ENCODE measurements at places on chromosomes 2 and 18.
A peak's percentile ranks its signal among the peaks of the same experiment; 100 is the strongest.

DNA sequence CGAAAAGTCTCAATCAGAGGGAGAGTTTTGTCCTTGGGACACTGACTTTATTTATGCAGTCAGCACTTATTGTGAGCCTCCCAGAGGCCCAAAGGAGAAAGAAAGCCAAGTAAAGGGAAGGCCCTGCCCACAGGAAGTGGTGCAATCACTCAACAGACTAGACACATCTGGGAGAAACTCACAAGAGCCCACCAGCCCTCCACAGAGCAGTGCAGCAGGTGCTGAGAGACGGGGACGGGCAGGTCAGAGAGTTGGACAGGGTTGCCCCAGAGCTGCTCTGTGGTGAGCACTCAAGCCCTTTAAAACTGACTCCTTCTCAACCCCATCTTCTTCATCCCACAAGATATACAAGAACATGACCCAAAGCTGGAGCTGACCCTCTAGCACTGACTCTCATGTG is 96.0 kb downstream of the TFCP2L1 start:
- DNase-seq = no peak

GRCh38 chr2:97870396-97870843 is 125.3 kb downstream of the TMEM131 start:
- DNase-seq = no peak

GRCh38 chr2:127066942-127067341 is 40.0 kb downstream of the BIN1 start:
- no peak for DNase-seq

DNA sequence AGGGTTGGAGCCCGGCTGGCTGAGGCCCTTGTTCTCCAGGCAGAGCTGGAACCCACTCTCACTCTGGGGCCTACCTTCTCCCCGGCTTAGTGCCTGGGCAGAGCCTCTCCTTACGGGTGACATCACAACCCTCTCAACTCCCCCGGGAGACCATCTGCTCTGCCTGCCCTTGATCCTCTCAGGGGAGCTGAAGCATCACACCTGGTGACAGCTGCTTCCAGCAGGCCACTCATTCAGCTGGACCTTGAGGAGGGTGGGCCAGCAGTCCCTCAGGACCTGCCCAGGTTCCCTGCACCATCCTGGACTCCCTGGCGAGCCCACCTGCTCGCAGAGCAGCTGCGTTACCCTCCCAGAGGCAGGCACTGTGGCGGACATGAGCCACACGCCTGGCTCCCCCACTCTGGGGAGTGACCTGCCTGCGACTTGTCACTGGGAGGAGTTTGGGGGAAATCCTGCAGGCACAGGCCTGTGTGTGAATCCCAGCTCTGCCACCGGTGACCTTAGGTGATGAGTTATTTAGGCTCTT is 13.1 kb downstream of the HS6ST1 start:
- peak; percentile 92 for DNase-seq

GRCh38 chr2:143139835-143140393 is 10.7 kb downstream of the ARHGAP15 start:
- DNase-seq = no peak

DNA sequence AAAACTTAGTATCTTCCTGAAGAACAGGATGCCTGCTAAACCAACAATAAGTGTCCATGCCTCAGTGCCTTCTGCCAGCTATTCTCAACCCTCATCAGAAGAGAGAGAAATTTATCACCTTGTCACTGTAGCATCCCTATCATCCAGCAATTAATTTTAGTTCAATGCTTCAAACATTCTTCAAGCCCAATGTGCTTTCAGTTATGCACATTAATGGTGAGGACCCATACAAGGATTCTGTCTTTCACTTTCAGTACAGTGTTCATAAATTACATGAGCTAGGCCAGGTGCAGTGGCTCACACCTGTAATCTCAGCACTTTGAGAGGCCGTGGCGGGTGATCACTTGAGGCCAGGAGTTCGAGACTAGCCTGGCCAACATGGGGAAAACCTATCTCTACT is 47.0 kb upstream of the MSH6 start:
- DNase-seq = no peak

DNA sequence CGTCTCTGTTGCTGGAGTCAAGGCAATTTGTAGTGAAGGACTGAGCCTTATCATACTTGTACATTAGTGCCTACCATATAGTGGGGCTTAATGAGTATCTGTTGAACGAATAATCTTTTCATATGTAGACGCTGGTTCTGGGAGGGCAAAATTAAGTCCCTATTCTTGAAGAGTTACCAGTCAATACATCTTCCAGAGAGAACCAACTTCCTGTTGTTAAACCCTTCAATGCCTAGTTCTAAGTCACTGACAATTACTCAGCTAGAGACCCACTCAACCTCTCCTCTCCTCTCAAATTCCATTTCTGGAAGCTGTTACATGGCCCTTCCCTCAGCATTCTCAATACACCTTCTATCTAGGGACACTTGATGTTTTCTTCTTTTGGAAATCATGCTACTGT is 1.1 kb upstream of the MOB4 start:
- DNase-seq = no peak

Measured in germinal center (tissue), 1 donor.